ENCODE measurements at places on chromosomes 1 and 21.

DNA sequence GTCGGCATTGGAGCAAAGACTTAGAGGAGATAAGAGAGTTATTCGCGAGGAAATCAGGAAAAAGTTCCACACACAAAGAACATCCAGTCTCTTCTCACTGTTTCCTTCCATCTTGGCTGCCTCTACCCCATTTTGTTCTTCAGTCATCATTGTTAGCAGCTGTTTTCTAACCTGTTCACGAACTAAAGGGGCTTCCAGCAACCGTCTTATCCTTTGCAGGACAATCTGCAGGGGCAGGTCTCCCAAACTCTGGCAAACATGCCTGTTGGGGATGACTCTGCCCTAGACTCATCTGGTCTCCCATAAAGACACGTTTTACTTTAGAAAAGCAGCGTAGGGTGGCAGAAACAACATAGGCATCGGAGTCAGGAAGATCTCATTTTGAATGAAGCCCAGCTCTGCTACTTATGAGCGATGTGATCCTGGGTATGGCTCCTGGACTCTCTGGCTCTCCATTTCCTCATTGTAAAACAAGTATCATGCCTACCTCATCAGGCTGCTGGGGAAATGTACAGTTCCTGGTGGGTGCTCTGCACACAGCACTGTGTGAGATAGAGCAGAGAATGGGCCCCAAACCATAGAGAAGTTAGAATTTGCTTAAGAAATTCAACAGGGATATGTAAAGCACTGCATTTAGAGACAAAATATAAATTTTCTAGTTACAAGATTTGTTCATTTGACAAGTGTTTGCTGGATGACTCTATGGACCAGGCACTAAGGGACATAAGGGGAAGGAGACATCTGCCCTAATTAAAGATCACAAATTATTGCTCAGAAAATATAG lies 59.7 kb downstream of the MEF2D start:
- no peak for DNase-seq

DNA sequence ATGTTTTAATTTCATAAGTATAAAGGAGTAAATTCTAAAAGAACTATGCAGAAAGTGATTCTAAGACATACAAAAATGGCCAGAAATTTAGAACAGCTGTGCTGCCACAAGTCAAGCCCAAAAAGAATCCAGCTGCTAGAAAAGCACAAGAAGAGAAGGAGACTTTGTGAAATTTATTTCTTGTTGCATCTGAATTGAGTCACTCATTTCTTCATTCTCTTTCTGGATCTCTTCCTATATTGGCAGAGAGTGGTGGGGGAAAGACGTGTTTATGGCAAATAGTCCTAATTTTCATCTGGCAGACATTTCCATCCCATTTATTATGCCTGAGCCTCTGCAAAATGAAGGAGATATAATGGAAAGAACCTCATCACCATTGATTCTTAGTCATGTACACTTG lies 139.6 kb upstream of the CTTNBP2NL start:
- DNase-seq: no peak

GRCh38 chr1:47766832-47767740 lies 230.1 kb downstream of the TRABD2B start:
- no peak for DNase-seq

- no peak for DNase-seq
Measured at GRCh38 chr1:14363036-14363590, 235.4 kb upstream of the KAZN start.

GRCh38 chr1:5599541-5599940 lies 392.7 kb downstream of the NPHP4 start:
- DNase-seq: no peak

- peak; percentile 71 for DNase-seq
Measured at GRCh38 chr1:227318016-227318852, at the start of gene CDC42BPA. TSS of gene CDC42BPA (minus strand) at chr1:227318492. CDS start at chr1:227317182, 1,310 bp downstream.

DNA sequence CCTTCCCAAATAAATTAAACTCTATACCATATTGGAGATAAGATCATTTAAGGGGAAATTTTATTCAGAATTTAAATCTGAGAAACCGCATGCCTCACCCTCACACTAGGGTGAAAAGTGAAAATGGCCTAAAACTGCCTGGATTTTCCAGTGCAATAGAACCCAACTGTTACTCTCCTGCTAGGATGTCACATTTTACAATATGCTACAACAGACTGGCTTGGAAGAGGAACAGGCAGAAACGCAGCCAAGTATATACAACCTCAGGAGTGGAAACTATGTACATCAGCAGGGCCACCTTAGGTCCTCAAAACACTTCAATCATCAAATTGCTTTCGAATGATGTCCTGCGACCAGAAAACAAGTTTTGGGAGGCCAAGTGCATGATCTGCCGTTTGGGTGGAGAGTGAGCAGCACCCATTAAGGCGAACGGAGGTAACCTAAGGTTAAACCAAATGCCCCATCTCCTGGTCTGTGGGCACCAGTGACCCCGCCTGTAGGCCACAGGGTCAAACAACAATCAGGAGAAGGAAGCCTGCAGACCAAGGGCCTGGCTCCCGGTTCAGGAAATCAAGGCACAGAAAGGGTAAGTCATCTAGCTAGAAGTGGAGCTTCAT lies 4.9 kb downstream of the RCAN1 start:
- DNase-seq: no peak

Data from AG09319 (cell line).